ENCODE measurements at places on chromosomes 2 and 18.
A peak's percentile ranks its signal among the peaks of the same experiment; 100 is the strongest.

GRCh38 chr2:192465141-192465540 lies 270.4 kb upstream of the TMEFF2 start:
- DNase-seq, result no peak

- no peak for DNase-seq
Measured at GRCh38 chr2:239108459-239108858, 260.6 kb downstream of the TWIST2 start.

- no peak for DNase-seq
Measured at GRCh38 chr2:187774551-187775071, 220.4 kb upstream of the TFPI start.

DNA sequence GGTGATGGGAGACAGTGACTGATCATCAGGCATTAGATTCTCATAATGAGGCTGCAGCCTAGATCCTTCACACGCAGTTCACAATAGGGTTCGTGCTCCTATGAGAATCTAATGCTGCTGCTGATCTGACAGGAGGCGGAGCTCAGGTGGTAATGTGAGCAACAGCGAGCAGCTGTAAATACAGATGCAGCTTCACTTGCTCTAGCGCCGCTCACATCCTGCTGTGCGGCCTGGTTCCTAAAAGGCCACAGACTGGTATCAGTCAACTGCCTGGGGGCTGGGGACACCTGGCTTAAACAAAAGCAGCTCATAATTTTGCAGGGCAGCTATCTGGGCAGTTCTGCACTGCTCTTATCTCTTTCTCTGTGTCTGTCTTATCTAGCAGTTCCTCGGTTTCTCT lies 20.4 kb upstream of the CD226 start:
- DNase-seq, result no peak

DNA sequence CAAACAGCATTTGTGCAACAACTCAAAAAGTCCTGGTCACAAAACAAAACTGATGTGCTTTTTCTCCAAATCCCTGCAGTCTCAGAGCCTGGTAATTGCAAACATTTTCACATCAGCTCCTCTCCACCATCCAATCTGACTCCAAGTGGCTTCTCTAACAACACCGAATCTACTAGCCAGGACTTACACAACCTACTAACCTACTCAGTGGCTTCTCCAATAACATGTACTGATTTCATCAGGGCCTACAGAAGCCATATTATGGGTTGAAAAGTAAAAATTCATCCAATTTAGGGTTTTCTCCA lies 104.3 kb downstream of the COLEC12 start:
- no peak for DNase-seq

GRCh38 chr2:10400002-10400401 lies 48.1 kb downstream of the ODC1 start:
- DNase-seq, result no peak

GRCh38 chr2:192026825-192027120 lies 168.0 kb downstream of the TMEFF2 start:
- DNase-seq, result no peak

GRCh38 chr18:36378205-36378604 lies 80.7 kb downstream of the FHOD3 start:
- no peak for DNase-seq

GRCh38 chr18:2114765-2115164 lies 456.5 kb downstream of the METTL4 start:
- DNase-seq, result no peak

DNA sequence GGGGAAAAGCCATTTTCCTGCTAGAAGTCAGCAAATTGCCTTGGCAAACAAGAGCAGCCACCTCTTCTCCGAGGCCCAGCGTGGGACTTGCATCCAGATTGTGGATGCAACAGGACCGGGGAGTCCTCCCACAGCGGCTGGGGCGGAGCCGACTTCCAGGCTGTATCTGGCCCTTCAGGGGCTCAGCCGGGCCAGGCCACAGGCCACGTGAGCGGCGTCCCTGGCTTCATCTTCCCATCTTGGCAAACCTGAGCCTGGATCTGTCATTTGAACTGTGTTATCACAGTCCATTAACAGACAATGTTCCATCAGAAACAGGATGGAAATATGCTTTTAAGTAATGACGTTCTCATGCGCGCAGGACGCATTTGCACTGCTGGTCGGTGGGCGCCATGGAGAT lies 483.5 kb upstream of the SALL3 start:
- no peak for DNase-seq

- no peak for DNase-seq
Measured at GRCh38 chr18:31192086-31192776, 29.6 kb upstream of the DSC1 start.

DNA sequence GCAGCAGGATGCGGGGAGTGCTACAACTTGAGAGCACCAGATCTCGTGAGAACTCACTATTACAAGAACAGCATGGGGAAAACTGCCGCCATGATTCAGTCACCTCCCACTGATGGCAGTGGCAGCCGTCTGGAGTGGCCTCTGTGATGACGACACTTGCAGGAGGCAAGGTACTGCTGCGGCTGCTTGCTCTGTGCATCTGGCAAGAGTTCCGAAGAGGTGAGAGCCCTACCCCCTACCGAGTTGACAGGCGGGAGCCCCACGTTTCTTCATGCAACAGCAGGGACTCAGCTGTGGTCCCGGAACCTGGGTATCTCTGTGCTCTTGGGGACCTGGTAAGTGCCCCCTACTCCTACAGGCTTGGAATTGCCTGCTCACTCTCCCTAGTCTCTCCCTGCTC lies 1672.7 kb upstream of the TMEFF2 start:
- DNase-seq, result no peak

DNA sequence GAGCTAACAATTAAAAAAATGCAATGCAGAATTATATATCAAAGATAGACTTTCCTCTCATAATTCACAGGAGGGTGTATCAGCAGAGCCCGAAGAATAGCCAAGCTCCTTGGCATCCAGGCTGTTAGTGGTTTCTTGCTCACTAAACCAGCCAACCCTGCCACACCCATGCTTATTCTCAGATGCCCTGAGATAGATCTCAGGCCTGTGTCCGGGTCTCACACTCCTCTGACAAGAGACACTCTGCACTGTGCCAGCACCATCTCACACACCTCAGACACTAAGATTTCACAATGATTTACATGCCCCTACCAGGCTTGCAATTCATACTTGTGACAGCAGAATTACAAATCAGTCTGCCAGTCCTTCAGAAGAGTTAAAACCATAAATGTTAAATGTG lies 64.5 kb downstream of the OSBPL1A start:
- DNase-seq, result no peak

- DNase-seq, result no peak
Measured at GRCh38 chr2:109582928-109583895, 30.6 kb downstream of the SEPTIN10 start.

GRCh38 chr2:86331384-86331783 lies 6.0 kb downstream of the REEP1 start:
- DNase-seq, result no peak

GRCh38 chr18:32582455-32582854 lies 111.8 kb upstream of the GAREM1 start:
- DNase-seq, result no peak

DNA sequence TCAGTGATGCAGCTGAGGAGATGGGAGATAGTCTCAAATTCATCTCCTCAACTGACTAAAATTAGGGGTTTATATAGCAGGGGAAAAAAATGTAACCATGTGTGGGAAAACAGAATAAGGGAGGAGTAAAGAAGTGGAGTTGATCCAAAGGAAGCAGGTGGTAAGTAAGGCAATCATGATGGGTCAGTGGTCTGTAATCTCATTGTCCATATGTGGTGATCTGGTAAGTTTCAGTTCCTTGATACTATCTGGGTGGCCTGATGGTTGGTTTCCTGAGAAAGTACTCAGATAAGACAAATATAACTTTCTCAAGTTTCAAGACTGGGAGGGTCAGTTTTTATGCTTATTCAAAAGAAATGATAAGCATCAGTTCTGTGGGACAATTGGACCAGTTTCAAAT lies 312.3 kb upstream of the KCNJ3 start:
- no peak for DNase-seq

- no peak for DNase-seq
Measured at GRCh38 chr2:120437604-120438000, 91.7 kb downstream of the INHBB start.

- DNase-seq, result peak; percentile 3
Measured at GRCh38 chr2:32358111-32358482, 1.3 kb downstream of the BIRC6 start.

GRCh38 chr18:63160172-63160995 lies 159.2 kb downstream of the BCL2 start:
- DNase-seq, result no peak

GRCh38 chr2:289362-290089 lies 1.6 kb upstream of the ALKAL2 start:
- DNase-seq, result no peak

DNA sequence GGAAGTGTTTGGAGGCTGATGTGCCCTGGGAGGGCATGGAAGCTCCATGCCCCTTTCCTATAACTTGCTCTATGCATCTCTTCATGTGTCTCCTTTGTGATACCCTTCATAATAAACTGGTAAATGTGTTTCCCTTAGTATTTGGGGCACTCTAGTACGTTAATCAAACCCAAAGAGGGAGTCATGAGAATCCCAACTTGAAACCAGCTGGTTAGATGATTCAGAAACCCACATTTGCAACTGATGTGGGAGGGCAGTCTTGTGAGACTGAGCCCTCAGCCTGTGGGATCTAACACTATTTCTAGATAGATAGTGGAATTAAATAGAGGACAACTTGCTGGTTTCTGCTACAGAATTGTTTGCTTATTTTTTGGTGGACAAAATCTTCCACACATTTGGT lies 20.3 kb downstream of the ANKRD30B start:
- no peak for DNase-seq

DNA sequence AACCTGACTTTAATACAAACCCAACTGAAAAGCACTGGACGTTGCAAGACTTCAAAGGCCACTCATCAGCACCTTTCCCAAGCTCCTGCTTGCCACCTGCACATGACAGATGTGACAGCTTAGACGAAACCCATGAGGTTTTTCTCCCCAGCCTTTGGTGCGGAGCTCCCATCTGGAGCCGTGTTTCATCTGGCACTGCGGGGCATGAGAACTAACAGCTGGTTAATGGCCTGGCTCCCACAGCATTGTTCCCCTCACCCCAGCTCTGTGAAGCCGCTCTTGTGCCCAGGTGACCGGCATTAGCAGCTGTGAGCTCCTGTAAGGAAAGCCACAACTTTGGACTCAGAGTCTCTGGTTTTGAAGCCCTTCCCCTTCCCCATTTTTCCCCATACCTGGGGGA lies 50.9 kb downstream of the GALR1 start:
- DNase-seq, result no peak

GRCh38 chr2:146374505-146374904 lies 1470.3 kb upstream of the ACVR2A start:
- no peak for DNase-seq

GRCh38 chr18:13401826-13402225 lies 183.3 kb downstream of the LDLRAD4 start:
- no peak for DNase-seq

DNA sequence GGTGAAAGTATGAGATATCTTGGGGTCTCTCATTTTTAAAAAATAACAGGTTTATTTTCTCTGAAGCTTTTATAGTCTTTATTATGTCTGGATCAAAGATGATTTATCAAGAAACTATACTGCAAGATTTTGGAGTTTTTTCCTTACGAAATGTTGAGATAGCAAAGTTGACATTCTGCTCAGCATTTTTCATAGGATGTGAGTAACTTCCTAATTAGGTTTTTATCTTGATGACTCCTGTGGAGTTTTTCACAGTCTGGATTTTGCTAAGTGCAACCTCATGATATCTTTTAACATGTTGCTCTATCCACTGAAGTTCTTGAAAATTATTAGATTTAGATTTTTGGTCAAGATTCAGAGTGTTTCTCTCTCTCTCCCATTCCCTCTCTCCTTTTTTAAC lies 17.8 kb downstream of the TCF7L1 start:
- DNase-seq, result no peak

DNA sequence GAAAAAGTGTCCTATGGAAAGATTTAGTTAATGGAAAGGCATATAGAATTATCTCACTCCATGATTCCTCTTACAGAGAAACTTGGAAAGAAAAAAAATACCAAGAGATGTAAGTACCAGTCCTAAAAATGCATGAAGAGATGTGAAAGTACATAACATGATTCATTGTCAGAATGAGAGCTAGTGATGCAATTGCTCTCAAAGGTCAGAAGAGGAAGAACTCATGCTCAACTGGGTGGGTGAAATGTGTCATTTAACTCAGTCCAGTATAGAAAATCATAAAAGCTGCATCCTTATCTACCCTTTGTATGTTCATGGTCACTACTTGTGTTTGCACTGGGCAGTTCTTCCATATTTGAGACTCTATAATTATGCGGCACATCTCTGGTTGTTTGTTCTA lies 300.0 kb upstream of the PIK3C3 start:
- DNase-seq, result no peak
